Tibial nerve (tissue), 4 donors: ENCODE measurements at places on chromosomes 11 and 22.

- no peak for DNase-seq
Observed at GRCh38 chr11:64747961-64748665, 4.2 kb upstream of the RASGRP2 start.

DNA sequence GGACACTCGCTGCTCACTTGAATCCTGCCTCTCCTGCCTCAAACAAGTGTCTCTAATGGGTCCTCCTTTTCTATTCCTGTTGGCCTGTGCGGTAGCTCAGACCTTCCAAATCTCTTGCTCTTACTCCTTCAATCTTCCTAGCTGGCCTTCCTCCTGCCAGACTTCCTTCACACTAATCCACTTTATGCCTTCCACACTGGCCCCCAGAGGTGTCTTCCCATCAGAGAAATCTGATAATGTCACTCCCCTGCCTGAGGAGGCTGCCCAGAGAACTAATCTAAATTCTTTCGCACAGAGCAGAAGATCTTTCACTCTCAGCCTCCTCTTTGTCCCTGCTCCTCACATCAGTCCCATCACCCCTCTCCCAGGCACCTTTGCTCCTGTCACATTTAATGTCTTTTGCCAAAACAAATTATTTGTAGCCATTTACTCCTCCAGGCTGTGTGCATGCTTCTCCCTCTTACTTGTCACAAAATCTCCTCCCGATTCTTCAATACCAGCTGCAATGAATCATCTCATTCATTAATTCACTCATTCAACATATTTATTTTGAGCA lies 175.7 kb downstream of the MAML2 start:
- no peak for DNase-seq

- DNase-seq: no peak
Observed at GRCh38 chr22:23519442-23520157, 60.5 kb downstream of the IGLL1 start.

DNA sequence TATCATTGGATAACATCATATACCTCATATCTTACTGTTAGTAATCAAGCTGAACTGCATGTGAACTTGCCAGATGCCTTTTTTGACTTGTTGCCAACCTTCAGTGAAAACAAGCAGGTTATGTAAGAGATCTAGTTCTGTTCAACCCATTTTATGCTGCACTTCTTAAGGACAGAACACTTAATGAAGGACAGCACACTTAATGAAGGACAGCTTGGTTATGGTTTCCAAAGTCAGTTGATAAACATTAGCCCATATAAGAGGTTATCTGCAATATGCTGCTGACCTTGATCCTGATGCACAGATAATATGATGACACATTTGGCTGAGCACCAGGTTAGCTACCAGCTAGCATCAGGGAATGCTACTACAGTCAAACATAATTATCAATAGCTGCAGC lies 358.7 kb upstream of the PDGFD start:
- peak; percentile 9 for DNase-seq

GRCh38 chr11:102047305-102047924 lies at the start of gene CFAP300:
Gene CFAP300, plus strand, starts transcription at chr11:102047437. Its CDS starts 34 bp downstream, at chr11:102047471.
- DNase-seq: peak; percentile 88

GRCh38 chr11:73321604-73322381 lies 13.7 kb downstream of the ARHGEF17 start:
- DNase-seq: no peak

GRCh38 chr11:8086571-8086970 lies 5.6 kb downstream of the TUB start:
- DNase-seq: no peak

- DNase-seq: no peak
Observed at GRCh38 chr11:112965656-112966055, 4.4 kb downstream of the NCAM1 start.

GRCh38 chr22:22085702-22086500 lies 103.3 kb upstream of the TOP3B start:
- DNase-seq: no peak

GRCh38 chr11:33258631-33259205 lies 1.5 kb downstream of the HIPK3 start:
- DNase-seq: peak; percentile 45

DNA sequence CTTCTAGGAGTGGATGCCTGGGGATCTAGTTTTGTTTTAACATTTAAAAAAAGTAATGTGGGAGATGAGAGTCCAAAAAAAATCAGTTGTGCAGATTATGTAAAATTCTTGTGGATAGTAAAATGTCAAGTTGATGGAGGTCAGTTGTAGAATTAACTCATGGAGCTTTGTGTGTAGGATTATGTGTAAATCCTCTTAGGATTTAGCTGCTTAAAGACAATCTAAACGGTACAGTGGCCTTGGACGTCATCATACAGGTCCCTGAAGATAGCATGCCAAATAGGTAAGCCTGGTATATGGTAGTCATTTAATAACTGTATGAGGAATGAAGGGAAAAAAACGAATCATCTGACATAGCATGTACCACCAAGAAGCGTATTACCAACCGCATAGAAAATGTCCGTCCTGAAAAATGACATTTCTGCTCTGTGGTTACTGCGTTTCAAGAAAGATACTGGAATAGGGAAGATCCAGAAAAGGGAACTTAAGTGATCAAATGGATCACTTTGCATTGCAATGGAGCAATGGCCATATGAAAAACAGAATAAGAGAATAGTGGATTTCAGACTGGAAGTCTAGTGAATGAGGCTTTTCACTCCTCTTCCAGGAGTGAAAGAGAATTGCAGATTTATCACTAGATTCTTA lies 61.3 kb downstream of the BCL2L13 start:
- DNase-seq: no peak

DNA sequence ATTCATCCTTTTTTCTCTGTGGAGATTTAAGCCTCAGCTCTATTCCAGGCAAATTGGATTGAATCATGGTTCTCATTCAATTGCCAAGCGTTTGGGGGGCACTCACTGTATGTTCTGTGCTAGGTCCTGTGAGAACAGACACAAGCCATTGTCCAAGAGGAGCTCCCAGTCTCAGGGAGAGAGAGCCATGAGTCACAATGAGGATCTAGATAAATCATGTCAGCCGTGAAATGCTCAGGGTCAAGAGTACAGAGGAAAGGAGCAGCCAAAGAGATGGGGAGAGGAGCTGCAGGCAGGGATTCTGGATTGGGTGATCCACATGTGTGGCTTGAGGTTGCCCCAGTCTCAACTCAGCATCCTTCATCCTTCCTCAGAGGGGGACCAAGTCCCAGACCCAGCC lies 93.6 kb downstream of the FEZ1 start:
- no peak for DNase-seq
